ENCODE measurements at places on chromosomes 6 and 20. TPM values are rescaled to one million over a fixed set of nuclear protein-coding genes. Genes with fewer than 3 reads are reported as not detected.

The SRSF12 gene
- total RNA-seq, result 23.4 TPM

The SMOC2 gene
- total RNA-seq, result 7.1 TPM

The BMP7 gene
- 34.3 TPM for total RNA-seq

The DLK2 gene
- 5.4 TPM for total RNA-seq

The RIPOR3 gene
- total RNA-seq, result 1.2 TPM

The MACROD2 gene
- total RNA-seq, result 25.2 TPM

The HSPA1L gene
- 4.4 TPM for total RNA-seq

The CEP162 gene
- 11.2 TPM for total RNA-seq

The TFAP2D gene
- total RNA-seq, result not detected

The EYA2 gene
- total RNA-seq, result 5.9 TPM

The BCKDHB gene
- 29.1 TPM for total RNA-seq

The FAM135A gene
- 50.1 TPM for total RNA-seq

The GPR6 gene
- 2.8 TPM for total RNA-seq

The TINAG gene
- total RNA-seq, result 0.52 TPM

The C6orf15 gene
- total RNA-seq, result not detected

The C20orf141 gene
- not detected for total RNA-seq

The FGD2 gene
- 18.8 TPM for total RNA-seq

The C20orf144 gene
- total RNA-seq, result 0.32 TPM

The SMIM28 gene
- total RNA-seq, result not detected

The EPB41L1 gene
- 387 TPM for total RNA-seq

The PSORS1C2 gene
- total RNA-seq, result not detected

The GSTA1 gene
- 0.96 TPM for total RNA-seq

The CD40 gene
- total RNA-seq, result 6.4 TPM

The QRSL1 gene
- 12.0 TPM for total RNA-seq

The MEP1A gene
- not detected for total RNA-seq

The ELOVL4 gene
- total RNA-seq, result 11.8 TPM

The C6orf52 gene
- not detected for total RNA-seq

The TXLNB gene
- total RNA-seq, result 0.84 TPM

The RING1 gene
- 46.2 TPM for total RNA-seq

The HLA-DQB2 gene
- total RNA-seq, result 0.73 TPM

The LY6G6F gene
- total RNA-seq, result not detected

The MAP3K5 gene
- total RNA-seq, result 55.7 TPM

The LATS1 gene
- total RNA-seq, result 40.5 TPM

The ME1 gene
- 25.6 TPM for total RNA-seq

The BPIFB2 gene
- not detected for total RNA-seq

The POPDC3 gene
- total RNA-seq, result 20.4 TPM

The KCNK16 gene
- not detected for total RNA-seq

The MSH5 gene
- total RNA-seq, result 7.0 TPM

The CCND3 gene
- 69.5 TPM for total RNA-seq

The SLC17A1 gene
- not detected for total RNA-seq

The PLEKHG1 gene
- 29.0 TPM for total RNA-seq

The PCMT1 gene
- total RNA-seq, result 58.9 TPM

The SLC22A16 gene
- total RNA-seq, result not detected

The ZSCAN26 gene
- total RNA-seq, result 34.7 TPM

The PTPRT gene
- 88.0 TPM for total RNA-seq

The TFAP2B gene
- total RNA-seq, result not detected

The WASF1 gene
- 129 TPM for total RNA-seq

The KCNK5 gene
- total RNA-seq, result not detected

The LST1 gene
- 9.9 TPM for total RNA-seq

The TLDC2 gene
- total RNA-seq, result not detected

The MROH8 gene
- total RNA-seq, result 6.9 TPM

The CRISP3 gene
- total RNA-seq, result not detected

The MAFB gene
- 10.6 TPM for total RNA-seq

Measured in dorsolateral prefrontal cortex (tissue), 122 donors.